HT1080 (cell line): ENCODE measurements at places on chromosomes 11 and 22. TPM values are rescaled to one million over a fixed set of nuclear protein-coding genes. Genes with fewer than 3 reads are reported as not detected.
A peak's percentile ranks its signal among the peaks of the same experiment; 100 is the strongest.

DNA sequence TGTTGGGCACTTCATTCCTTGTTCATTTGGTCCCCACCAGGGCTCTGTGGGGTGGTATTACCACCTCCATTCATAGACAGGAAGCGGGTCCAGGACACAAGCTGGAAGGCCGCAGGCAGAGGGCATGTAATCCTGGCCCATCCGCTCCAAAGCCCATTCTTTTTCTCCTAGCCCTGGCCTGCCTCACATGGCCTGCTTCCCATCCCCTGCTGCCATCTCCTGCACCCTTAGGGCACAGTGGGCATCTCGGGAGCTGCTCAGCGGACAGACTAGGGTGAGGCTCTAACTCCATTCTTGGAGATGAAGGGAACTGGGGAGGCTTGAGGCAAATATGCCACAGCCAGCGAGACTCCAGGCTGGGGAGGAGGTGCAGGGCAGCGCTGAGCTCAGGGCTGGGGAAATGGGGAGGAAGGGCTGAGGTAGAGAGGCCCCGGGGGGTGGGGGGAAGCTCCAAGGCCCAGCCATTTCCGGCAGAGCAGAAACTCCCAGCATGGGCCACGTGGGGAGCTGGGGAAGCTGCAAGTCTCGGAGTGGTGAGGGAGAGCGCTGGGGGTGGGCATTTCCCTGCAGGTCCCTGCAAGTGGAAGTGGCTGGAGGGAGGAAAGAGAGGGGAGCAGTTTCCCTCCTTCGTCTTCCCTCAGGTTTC lies 14.3 kb upstream of the BCL9L start:
- no peak for DNase-seq

PATE4 gene
- not detected in 2 replicates for total RNA-seq

DNA sequence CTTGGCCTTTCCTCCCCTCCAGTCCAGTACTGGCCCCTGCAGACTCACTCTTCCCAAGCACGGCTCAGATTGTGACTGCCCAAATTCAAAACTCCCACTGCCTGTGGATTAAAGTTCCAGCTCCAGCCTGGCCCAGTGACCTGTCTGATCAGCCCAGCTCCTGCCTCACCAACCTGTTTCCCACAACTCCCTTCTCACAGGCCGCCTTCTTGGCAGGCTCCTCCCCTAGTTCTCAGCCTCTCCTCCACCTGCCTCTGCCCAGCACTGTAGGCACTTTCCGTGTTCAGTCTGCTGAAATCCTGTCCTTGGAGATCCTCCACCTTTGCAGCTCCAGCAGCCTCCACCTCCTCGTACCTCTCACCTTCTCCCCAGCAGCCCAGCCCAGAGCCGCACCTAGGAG lies 68.6 kb downstream of the MICAL2 start:
- DNase-seq = no peak

GRCh38 chr11:74169738-74170458 lies 904 bp downstream of the C2CD3 start:
- no peak for DNase-seq

SLC17A6 gene
- not detected in 2 replicates for total RNA-seq

CABP7 gene
- 0.07 and 0.21 TPM in 2 replicates for total RNA-seq

FAR1 gene
- 52.8 and 63.5 TPM in 2 replicates for total RNA-seq

GRCh38 chr11:73612601-73613140 lies 14.8 kb upstream of the FAM168A start:
- peak; percentile 76 for DNase-seq
